ENCODE measurements at places on chromosomes 4 and X.

DNA sequence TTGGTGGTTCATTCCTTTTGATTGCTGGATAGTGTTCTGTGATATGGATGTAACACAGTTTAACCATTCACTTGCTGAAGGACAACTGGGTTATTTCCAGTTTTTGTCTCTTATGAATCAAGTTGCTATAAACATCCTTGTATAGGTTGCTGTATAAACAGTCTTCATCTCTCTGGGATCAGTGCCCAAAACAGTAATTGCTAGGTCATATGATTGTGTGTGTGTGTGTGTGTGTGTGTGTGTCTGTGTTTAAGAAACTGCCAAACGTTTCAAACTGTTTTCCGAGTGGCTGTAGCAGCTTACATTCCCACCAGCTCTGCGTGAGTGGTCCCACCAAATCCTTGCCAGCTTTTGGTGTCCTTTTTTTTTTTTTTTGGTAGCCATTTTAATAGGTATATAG is 60.4 kb downstream of the F11 start:
- no peak for DNase-seq

GRCh38 chrX:41789374-41789773 is 65.4 kb downstream of the GPR82 start:
- DNase-seq: no peak

GRCh38 chr4:142126890-142127497 is 490.6 kb downstream of the IL15 start:
- peak; percentile 42 for DNase-seq

DNA sequence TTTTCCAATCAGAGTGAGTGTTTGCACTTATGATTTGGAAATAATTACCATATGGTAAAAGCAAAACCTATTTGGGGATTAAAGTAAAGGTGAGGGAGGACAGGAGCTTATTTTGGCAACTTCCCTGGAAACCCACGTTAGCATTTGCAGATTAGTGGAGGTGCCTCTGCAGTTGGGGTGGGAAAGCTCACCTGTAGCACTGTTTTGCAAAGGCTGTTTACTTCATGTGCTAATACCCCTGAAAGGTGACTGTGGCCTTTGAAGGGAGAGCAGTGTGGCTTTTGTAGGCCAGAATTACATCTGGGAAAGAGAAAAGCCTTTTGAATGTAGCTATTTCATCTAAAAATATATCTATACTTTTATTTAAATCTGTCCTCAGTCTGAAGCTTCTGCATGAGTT is 9.4 kb downstream of the SUPT20HL1 start:
- no peak for DNase-seq

- no peak for DNase-seq
These were observed 73.2 kb downstream of the ZNF827 start for GRCh38 chr4:145865274-145865941.

Data from KG1 (cell line).